Nephron progenitor cell (in vitro differentiated cells): ENCODE measurements at places on chromosomes 3 and 15.

- peaks cover 3% of the 10 kb centered on the region for H3K4me1 ChIP-seq
- H3K27ac ChIP-seq, result no peak overlapping the region
- no peaks in the 10 kb centered on the region for H3K27me3 ChIP-seq
- peaks cover 32% of the 10 kb centered on the region for H3K36me3 ChIP-seq
Observed at GRCh38 chr3:4413467-4413866, 53.6 kb downstream of the SUMF1 start.

DNA sequence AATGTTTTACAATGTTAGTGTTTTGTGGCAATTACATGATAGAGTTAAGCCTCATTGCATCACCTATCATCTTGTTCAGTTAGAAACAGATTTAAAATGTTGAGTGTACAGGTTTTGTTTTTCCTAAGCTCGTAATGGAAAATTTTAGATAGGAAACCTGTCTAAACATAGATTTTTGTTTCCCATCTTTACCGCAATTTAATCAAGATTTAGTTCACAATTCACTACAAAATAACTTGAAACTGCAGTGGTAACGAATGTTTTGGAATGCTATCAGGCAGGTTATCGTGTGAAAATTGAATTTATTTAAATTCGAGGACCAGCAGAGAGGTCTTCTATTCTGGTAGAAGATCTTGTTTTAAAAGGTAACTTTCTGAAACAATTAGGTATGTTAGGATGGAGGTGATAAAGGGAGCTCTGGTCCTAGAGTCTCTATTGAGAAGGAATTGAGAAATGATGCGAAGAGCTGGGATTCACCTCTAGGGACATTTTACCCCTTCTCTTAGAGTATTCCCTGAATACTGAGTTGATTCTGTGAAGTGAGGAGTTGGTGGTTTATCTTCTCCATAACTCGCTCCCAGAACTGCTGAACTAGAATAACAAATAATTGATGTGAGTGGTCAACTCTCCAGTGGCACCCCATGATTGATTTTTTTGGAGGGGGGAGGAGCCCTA, 1.4 kb downstream of the DOCK3 start:
- H3K36me3 ChIP-seq, result no peaks in the 10 kb centered on the region
- H3K27ac ChIP-seq, result no peak overlapping the region
- H3K27me3 ChIP-seq, result peaks cover 76% of the 10 kb centered on the region
- DNase-seq, result no peak

DNA sequence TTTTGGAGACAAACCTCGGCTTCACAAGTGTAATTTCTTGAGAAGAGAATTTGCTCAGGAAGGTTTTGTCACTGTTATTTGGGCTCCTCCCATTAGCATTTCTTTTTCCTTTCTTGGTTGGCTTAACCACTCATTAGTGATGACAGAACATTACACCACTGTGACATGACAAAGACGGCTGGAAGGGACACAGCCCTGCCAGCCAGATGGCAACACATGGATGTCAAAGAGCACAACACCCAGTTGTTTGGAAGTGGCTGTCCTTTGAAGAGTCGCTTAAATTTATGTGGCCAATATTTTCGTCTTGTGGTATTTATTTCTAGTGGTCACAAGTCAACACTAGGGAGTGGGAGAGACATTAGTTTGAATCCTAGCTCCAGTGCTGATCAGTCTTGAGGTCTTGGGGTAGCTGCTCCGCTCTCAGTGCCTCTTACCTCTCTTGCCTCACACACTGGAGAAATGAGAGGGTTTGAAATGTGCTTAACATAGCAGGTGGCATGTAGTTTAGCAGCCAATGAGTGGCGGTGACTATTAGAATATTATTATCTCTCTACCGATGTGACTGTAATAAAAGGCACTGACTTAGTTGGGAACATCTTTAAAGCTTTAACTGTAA, 92.8 kb downstream of the FRMD4B start:
- H3K36me3 ChIP-seq, result no peaks in the 10 kb centered on the region
- H3K4me1 ChIP-seq, result peaks cover 94% of the 10 kb centered on the region
- H3K27me3 ChIP-seq, result peaks cover 7% of the 10 kb centered on the region
- peak overlapping the region; percentile 15 for H3K4me3 ChIP-seq

DNA sequence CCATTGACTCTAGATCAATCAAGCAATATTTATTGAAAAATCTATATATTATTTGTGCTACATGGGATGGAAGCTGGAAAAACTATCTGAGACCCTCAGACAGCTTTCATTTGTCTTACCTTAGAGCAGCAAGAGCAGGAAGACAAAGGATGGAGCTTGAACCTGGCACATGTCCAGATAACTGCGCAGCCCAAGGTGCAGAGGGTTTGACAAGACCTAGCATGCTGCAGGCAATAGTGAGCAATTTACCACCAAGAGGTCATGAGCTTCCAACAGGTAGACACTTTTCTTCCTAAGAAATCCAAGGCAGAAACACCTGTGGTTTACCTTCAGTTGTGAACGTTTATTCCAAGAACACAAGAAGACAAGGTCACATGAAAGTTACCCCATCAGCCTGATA, 214.7 kb upstream of the NECTIN3 start:
- H3K4me1 ChIP-seq, result peaks cover 15% of the 10 kb centered on the region
- no peaks in the 10 kb centered on the region for H3K27me3 ChIP-seq
- DNase-seq, result no peak
- H3K4me3 ChIP-seq, result no peak overlapping the region

DNA sequence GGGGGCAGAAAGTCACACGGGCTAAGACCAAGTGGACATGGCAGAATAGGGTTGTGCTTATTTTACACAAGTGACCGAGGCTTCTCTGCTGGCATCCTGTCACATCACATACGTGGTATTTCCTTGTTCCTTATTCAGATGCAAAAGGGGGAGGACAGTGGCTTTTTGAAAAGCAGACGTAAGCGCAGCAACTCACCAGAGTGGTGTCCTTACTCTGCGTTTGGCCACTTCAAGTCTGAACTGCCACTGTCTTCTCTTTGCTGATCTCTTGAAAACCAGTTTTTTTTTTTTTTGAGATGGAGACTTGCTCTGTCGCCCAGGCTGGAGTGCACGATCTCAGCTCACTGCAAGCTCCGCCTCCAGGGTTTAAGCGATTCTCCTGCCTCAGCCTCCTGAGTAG, 113.2 kb downstream of the SOX2 start:
- no peak overlapping the region for H3K27ac ChIP-seq
- DNase-seq, result no peak
- H3K4me1 ChIP-seq, result peaks cover 13% of the 10 kb centered on the region

- no peak for DNase-seq
- H3K27ac ChIP-seq, result no peak overlapping the region
- peaks cover 4% of the 10 kb centered on the region for H3K27me3 ChIP-seq
- H3K4me3 ChIP-seq, result no peak overlapping the region
- H3K36me3 ChIP-seq, result no peaks in the 10 kb centered on the region
- H3K4me1 ChIP-seq, result peaks cover 4% of the 10 kb centered on the region
Observed at GRCh38 chr15:85992224-85992623, 87.4 kb upstream of the AGBL1 start.

GRCh38 chr15:70324001-70324974, 226.6 kb upstream of the TLE3 start:
- DNase-seq, result no peak
- H3K27ac ChIP-seq, result no peak overlapping the region
- H3K4me1 ChIP-seq, result peaks cover 48% of the 10 kb centered on the region
- H3K4me3 ChIP-seq, result no peak overlapping the region

DNA sequence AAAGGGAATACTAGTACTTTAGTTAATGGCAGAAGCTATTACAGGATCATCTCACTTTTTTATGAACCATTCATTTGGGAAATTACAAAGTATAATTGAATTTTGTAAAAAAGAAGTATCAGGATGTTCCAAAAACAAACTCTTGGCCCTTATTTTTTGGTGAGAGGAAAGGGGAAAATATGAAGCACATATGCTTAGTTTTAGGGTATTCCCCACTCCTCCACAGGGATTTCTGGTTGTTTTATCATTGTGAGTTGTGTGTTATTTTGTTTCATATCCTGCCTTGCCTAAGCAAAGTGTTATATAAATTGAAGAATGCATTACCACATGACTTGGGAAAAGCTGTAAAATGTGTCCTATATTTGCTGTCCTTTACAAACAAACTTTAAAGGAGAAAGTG, 227.0 kb downstream of the FMN1 start:
- no peak for DNase-seq
- no peak overlapping the region for H3K27ac ChIP-seq
- H3K36me3 ChIP-seq, result peaks cover 15% of the 10 kb centered on the region
- no peak overlapping the region for H3K4me3 ChIP-seq

DNA sequence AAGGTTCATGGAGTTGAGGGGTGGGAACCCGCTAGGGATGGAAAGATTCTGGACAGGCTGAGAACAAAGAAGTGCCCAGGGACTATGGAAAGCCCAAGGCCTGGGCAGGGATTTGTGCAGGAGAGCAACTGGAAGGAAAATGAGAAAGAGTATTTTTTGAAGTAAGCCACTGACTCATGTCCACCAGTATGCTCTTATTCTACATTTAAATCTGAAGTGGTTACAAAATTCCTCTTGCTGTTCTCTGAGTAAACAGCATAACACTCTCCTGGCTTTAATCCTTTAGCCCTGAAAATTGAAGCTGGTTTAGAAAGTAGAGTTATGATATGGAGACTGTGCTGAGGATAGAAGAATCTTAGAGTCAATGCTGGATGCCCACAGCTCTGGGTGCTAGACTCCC, 165.2 kb downstream of the ISL2 start:
- H3K27me3 ChIP-seq, result peaks cover 4% of the 10 kb centered on the region
- peaks cover 5% of the 10 kb centered on the region for H3K36me3 ChIP-seq
- peak overlapping the region; percentile 74 for H3K27ac ChIP-seq

DNA sequence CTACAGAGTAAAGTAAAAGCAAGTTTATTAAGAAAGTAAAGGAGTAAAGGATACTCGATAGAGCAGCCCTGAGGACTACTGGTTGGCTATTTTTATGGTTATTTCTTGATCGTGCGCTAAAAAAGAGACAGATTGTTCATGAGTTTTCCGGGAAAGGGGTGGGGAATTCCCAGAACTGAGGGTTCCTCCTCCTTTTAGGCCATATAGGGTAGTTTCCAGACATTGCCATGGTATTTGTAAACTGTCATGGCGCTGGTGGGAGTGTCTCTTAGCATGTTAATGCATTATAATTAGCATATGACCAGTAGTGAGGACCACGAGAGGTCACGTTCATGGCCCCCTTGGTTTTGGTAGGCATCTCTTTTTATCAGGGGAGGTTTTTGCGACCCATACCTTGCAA, 213.1 kb downstream of the OSBPL10 start:
- DNase-seq, result no peak
- H3K4me1 ChIP-seq, result peaks cover 51% of the 10 kb centered on the region
- H3K36me3 ChIP-seq, result no peaks in the 10 kb centered on the region
- H3K4me3 ChIP-seq, result no peak overlapping the region
- peaks cover 5% of the 10 kb centered on the region for H3K27me3 ChIP-seq

GRCh38 chr3:69413551-69414207, 27.8 kb upstream of the FRMD4B start:
- no peak overlapping the region for H3K4me3 ChIP-seq
- H3K27me3 ChIP-seq, result peaks cover 4% of the 10 kb centered on the region
- no peaks in the 10 kb centered on the region for H3K4me1 ChIP-seq
- H3K27ac ChIP-seq, result no peak overlapping the region

DNA sequence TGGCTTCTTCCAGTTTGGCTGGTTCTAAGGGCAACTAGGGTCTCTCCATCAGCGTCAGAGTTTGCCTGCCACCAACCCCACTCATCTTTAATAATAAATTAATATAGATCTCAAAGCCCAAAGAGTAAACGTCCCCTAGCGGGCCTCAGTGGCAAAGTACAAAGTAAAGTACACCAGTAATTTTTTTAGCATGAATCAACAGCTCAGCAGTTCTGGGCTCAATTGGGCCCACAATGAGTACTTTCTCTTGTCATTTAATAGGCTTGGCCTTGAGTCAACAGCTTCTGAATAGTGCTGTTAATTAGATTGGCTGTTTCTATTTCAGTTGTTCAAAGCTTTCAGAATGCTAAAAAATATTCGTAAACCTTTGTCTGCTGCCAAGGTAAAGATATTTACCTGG, 89.0 kb upstream of the PFN2 start:
- peaks cover 59% of the 10 kb centered on the region for H3K4me1 ChIP-seq
- no peak for DNase-seq
- no peak overlapping the region for H3K4me3 ChIP-seq
- no peaks in the 10 kb centered on the region for H3K36me3 ChIP-seq

GRCh38 chr3:182241766-182242488, 530.2 kb downstream of the SOX2 start:
- no peaks in the 10 kb centered on the region for H3K36me3 ChIP-seq
- no peaks in the 10 kb centered on the region for H3K27me3 ChIP-seq
- no peak overlapping the region for H3K4me3 ChIP-seq
- DNase-seq, result peak; percentile 40
- peaks cover 27% of the 10 kb centered on the region for H3K4me1 ChIP-seq

- no peak overlapping the region for H3K27ac ChIP-seq
- H3K4me3 ChIP-seq, result no peak overlapping the region
- DNase-seq, result no peak
- peaks cover 6% of the 10 kb centered on the region for H3K27me3 ChIP-seq
- H3K36me3 ChIP-seq, result no peaks in the 10 kb centered on the region
- no peaks in the 10 kb centered on the region for H3K4me1 ChIP-seq
Observed at GRCh38 chr3:36740787-36741186, 23.6 kb downstream of the DCLK3 start.

DNA sequence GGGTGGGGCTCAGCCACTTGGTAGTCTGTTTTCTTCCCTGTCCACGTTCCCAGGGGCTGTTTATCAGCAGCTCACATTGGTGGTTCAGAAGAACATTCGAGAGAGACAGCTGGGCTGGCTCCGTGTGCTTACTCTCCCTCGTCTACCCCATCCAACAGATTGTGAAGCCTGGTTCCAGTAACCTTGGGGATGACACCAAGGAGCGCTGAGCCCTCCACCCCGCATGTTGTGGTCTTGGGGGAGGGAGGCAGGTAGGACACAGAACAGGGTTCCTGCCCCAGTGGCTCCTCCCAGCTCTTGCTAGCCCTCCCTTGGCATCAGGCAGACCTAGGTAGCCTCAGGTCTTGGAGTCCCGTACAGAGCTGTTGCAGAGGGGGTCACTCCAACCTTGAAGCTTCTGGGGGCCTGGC, 33.1 kb downstream of the KLF13 start:
- H3K4me3 ChIP-seq, result no peak overlapping the region
- H3K36me3 ChIP-seq, result no peaks in the 10 kb centered on the region
- H3K27me3 ChIP-seq, result no peaks in the 10 kb centered on the region

DNA sequence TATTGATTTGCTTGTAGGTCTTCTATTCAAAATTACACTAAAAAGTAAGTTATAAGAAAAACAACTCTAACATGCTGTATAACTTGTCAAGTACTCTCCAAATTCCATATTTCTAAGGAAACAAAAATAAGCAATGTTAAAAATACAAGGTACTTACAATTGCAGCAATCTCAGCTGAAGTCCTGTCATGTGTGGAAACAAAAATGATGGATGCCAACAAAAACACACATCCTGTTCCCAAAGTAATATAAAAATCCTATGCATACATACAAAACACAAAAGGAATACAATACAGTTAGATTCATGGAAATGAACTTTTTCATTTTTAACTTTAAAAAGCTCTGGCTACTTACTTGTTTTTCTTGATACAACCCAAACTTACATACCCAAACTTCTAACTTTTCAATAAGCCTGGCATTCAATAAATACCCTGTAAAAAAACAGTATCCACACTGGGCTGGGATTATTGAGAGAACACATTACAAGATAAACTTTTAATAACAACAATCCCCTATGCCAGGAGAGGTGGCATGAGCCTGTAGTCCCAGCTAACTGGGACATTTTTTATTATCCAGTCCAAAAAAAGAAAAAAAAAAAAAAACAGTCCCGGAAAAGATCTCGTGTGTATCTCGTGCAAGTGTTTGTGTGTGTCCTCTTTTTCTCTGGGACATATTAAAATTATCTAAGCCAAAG, 14.7 kb downstream of the CMTM6 start:
- H3K4me3 ChIP-seq, result no peak overlapping the region
- no peaks in the 10 kb centered on the region for H3K27me3 ChIP-seq
- H3K36me3 ChIP-seq, result peaks cover 54% of the 10 kb centered on the region
- peaks cover 15% of the 10 kb centered on the region for H3K4me1 ChIP-seq

GRCh38 chr15:94631608-94632007, 400.2 kb downstream of the MCTP2 start:
- no peak for DNase-seq
- H3K4me1 ChIP-seq, result no peaks in the 10 kb centered on the region
- H3K27me3 ChIP-seq, result peaks cover 13% of the 10 kb centered on the region
- H3K4me3 ChIP-seq, result no peak overlapping the region
- H3K36me3 ChIP-seq, result no peaks in the 10 kb centered on the region
- H3K27ac ChIP-seq, result no peak overlapping the region
